Activated effector memory CD4-positive, alpha-beta T cell treated with Interleukin-2 at 50 U/mL for 16 hours (primary cell): ENCODE measurements at places on chromosomes 5 and 9.

DNA sequence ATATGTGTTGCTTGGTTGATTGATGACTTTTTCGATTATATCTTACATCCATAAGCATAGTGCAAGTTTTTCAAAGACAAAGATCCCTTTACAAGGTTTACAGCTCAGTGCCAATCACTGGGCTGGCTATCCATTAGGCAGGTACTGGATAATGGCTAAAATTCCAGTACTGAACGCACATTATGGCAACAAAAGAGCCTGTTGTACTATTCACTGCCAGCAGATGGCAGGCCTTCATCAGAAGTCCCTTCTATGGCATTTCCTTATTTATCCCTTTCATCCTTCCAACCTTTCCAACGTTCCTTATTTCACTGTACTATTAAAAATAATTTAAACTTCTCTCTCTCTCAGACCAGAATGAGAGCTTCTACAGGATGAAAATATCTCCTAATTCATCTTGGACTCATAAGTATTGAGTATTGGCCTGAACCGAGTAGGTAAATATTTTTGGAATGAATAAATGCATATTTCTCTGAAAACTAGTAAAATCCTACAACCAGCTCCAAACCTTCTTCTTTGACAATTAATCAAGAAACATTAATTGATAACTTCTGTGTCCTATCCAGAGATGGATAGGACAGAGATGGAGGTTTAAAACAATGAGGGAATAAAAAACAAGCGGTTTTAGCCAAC lies 6.7 kb upstream of the WNT8A start:
- DNase-seq: peak; percentile 11

- DNase-seq: no peak
Observed at GRCh38 chr5:29587832-29588231, 1605.7 kb upstream of the CDH6 start.

DNA sequence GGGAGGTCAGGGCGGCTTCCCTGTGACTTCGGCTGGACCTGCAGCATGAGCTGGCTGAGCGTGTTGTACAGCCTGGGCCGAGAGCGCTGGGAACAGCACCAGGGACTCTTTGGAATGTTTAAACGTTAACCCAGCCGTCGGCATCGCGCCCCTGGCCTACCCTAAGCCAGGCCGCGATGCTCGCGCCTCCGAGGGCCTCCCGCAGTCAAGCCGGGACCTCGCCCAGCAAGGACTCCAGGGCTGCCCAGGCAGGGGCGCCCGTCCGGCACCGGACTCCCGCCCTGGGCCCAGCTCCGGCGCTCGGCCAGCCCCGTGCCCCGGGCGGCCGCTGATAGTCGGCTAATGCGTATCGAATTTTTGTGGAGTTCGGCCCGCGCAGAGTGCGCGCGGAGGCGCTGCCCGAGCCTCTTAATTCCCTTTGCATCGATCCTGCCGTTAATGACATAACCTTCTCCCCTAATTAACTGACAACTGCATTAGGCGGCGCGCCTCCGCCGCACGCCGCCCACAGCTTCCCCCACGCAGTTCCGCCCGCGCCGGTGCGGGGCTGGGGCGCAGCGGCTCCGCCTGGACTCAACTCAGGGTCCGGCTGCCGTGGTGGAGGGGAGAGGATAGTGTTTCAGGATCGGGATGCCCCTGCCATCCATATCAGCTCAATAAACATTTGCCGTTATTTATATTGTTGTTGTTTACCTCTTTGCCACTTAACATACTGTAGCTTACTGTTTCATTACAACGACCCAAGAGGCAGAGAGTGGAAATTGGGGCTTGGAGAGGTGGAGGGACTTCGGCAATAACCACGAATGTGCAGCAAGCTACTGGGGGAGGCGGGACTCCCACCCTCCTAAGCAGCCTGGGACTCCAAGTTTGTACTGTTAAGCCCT lies 28.8 kb upstream of the CDC23 start:
- no peak for DNase-seq

DNA sequence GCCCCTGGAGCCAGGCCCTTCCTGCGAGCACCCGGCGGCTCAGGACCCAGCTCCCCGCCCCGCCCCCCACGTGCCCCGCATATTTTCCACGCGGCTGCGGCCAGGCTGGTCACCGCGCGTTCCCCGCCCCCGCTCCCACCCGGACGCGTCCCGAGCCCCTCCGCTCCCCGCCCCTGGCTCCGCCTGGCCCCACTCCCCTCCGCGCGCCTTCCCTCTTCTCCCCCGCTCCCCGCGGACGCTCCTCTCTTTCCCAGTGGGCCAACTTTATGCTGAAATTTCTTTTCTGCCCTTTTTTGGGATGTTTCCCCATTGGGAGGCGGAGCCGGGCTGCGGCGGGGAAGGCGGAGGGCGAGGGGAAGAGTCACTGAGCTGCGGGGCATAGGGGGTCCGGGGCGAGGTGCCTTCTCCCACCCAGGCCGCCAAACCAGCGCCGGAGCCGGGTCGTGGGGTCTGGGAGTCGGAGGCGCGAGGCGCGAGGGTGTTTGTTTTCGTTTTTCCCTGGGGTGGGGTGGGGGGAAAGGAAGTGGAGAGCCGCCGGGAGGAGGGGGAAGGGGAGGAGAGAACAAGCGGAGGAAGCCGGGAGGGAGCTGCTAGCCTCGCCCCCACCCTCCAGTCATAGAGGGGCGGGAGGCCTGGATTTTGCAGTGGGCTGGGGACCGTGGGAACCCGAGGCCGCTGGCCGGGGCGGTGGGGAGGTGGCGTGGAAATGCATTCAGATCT lies 1.0 kb upstream of the TPM2 start:
- peak; percentile 9 for DNase-seq

DNA sequence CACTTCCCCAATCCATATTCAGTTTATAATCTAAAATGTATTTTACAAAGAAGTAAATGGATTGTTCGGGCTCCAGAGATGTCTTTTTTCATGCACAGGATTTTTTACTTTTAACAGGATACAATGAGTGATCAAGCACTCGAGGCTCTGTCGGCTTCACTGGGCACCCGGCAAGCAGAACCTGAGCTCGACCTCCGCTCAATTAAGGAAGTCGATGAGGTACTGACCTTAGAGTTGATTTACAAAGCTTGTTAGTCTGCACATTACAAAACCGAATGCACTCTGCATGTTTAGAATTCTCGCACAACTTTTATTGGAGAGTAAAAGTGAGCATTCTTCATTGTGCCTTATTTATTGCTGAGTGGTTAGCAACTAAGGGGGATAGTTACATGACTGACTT lies 65.2 kb downstream of the ERAP1 start:
- DNase-seq: no peak

DNA sequence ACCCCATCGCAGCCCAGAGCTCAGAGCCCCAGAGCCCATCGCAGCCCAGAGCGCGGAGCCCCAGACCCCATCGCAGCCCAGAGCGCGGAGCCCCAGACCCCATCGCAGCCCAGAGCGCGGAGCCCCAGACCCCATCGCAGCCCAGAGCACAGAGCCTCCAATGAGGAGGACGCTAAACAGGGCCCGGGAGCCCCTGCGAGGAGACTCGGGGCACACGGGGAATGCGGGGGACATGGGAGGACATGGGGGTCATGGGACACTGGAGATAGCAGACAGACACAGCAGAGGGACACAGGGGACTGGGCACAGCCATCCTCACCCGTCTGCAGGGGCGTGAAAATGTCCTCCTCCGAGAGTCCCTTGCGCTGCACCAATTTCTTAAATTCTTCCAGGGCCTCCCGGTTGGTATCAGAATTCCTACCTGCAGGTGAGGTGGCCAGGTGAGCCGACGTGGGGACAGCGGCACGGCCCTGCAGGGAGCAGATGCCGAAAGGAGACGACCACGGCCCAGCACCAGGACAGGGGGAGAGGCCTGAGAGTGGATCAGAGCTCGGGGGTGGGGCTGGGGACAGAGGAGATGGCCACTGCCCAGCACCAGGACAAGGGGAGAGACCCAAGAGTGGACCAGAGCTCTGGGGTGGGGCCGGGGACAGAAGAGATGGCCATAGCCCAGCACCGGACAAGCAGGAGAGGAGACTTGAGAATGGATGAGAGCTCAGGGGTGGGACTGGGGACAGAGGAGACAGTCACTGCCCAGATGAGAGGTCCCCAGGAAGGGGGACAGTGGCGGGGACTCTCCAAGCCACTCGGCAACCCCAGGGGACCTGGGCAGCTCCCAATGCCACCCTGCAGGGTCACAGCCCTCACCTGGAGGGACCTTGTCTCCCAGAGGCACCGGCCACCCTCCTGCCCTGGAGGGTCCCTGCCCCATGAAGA lies 2.8 kb downstream of the OBP2B start:
- no peak for DNase-seq

DNA sequence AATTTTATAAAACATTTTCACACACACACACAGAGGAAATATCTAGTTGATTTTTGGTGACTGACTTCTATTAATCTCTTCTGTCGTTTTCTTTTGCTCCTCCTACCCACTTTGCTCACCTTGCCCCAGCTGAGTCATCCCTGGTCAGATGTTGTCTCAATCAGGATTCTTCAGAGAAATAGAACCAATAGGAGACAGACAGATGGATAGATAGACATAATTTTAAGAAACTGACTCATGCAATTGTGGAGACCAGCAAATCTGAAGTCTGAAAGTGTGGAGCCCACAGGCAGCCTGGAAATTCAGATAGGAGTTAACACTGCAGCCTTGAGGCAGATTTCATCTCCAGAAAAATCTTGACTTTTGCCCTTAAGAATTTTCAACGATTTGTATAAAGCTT lies 37.0 kb upstream of the PIK3R1 start:
- DNase-seq: no peak

GRCh38 chr5:89991592-89991991 lies 418.0 kb downstream of the CETN3 start:
- DNase-seq: no peak

DNA sequence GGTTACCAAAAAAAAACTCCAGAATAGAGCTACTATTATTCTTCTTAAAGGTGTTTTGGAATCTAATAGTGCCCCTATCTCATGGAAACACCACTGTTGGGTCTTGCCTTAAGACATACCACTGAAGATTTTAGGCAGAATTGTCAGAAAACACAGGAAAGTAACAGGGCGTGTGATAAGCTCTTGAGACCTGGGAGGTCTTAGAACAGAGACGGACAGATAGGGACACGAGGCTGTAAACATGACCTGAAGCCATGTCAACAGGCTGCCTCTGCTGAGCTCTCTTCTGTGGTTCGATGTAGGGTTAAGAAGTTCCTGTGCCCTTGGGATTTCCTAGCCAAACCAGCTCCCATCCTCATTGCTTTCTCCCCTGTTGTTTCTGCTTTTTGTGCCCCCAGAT lies 69.3 kb downstream of the CTSL start:
- DNase-seq: no peak

DNA sequence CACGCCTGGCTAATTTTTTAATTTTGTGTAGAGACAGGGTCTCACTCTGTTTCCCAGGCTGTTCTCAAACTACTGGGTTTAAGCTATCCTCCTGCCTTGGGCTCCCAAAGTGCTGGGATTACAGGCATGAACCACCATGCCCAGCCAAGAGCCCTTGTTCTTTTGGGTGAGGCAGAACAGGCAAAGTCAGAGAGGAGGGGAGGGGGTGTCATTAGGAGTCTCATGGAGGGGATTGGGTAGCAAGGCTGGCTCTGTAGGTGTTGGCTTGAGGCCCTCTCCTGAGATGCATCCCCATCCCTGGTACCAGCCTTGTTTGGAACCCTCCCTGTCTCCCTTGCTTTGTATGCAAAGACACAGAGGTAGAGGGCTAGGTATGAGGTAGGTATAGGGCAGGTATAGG lies 24.1 kb downstream of the GSN start:
- DNase-seq: no peak

DNA sequence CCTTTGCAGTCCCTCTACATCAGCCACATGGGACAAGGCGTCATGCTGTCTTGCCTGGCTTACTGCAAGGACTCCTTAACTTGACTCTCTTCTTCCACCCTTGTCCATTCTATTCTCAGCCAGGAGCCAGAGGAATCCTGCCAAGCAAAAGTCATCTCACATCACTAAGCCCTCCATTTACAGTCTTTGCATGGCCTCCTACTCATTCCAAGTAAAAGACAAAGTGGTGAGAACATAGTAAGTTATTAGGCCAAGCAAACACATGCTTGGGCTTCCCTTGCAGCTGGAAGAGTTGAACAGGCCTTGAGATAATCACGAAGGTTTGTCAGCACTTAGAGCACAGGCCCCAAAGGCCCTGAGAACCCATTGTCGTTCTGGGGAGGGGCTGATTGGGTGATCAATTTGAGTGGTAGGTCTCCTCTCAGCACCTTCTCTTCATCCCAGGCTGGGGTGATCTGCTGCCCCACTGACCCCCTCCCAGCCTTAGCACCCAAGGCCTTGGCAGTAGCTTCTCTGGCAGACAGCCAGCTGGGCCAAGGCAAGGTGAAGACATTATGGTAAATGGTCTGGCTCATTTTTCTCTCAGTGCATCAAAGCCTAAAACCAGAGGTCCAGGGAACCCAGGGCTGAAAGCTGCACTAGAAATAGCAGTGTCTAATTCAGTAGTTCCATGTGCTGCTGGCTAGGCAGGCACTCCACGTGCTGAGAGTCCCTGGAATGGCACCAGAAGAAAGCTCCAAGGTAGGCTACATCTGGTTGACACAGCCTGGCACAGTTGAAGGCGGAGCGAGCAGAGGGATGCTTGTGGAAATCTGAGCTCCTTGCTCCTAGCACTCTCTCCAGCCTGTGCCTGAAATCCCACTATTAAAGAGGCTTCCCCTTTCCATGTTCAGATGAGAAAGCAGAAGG lies 121.4 kb downstream of the ASTN2 start:
- no peak for DNase-seq

DNA sequence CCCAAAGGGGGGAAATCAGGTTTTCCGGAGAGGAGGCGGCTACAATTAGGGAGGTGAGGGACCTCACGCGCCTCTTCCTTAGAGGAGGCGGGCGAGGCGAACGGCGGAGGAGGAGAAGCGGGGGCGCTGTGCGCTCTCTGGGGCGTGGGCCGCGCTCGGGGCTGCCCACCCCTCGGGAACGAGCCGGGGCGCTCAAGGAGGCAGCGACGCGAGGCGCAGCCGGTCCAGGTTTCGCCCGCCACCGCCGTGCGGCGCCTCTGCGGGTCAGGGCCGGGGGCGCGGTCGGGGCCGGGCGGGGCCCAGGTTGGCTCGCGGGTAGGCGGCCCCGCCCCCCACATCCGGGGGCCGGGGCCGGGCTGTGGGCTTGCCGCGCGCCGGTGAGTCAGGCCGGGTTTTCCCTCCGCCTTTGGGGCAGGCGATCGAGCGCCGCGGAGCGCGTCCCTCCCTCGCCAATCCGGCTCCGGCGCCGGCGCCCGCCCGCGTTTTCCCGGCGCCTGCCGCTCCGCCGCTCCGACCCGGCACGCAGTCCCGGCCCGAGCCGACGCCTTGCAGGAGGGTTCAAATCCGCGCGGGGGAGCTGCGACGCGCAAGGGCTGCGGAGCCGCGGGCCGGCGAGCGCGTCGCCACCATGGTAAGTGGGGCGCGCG lies at the start of gene N4BP3:
Gene N4BP3 (plus strand): TSS at position 392 of the 647 bp plus-strand sequence. CDS start 6,052 bp downstream, outside the sequence.
- DNase-seq: peak; percentile 77

DNA sequence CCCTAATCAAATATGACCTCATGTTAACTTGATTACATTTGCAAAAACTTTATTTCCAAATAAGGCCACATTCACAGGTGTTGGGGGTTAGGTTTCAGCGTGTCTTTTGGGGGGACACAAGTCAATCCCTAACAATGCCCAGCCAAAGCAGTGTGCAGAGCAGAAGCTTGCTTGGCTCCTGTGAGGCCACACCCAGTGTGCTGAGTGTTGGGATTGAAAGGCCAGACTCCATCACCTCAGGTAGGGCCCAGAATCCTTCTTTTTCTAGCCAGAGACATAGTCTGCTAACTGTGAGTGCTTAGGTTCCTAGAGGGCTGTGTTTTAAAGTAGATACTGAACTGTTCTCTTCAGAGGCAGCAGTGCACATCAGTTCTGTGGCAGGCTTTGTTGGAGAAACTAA lies 27.9 kb downstream of the KDM4C start:
- DNase-seq: no peak

- DNase-seq: no peak
Observed at GRCh38 chr5:127358740-127359139, 68.1 kb downstream of the MEGF10 start.
